ENCODE measurements at places on chromosomes 4 and X. TPM values are rescaled to one million over a fixed set of nuclear protein-coding genes. Genes with fewer than 3 reads are reported as not detected.

Gene PABPC1L2A
- not detected for total RNA-seq

Gene TCEANC
- total RNA-seq: 4.1 TPM

Gene TAF7L
- 0.33 TPM for total RNA-seq

Gene ODAPH
- 0.41 TPM for total RNA-seq

Gene ARX
- not detected for total RNA-seq

Gene DNAAF6
- total RNA-seq: not detected

Gene RXFP1
- not detected for total RNA-seq

Gene S100G
- total RNA-seq: not detected

Gene SH3RF1
- 25.6 TPM for total RNA-seq

Gene XK
- 1.1 TPM for total RNA-seq

Gene FAM47A
- not detected for total RNA-seq

Gene AWAT2
- not detected for total RNA-seq

Gene DUSP21
- not detected for total RNA-seq

Gene TSPAN7
- total RNA-seq: 2.0 TPM

Gene CXCL1
- 112 TPM for total RNA-seq

Gene FOXP3
- total RNA-seq: 0.71 TPM

Gene SH3D19
- 26.0 TPM for total RNA-seq

Gene ZNF518B
- 44.2 TPM for total RNA-seq

Gene ENPP6
- under 0.01 TPM for total RNA-seq

Gene CNKSR2
- 3.4 TPM for total RNA-seq

Gene UVSSA
- total RNA-seq: 13.0 TPM

Gene HELT
- total RNA-seq: not detected

Gene CXorf49
- 80.7 TPM for total RNA-seq

Gene TECRL
- not detected for total RNA-seq

Gene GAGE12F
- not detected for total RNA-seq

Gene KLB
- total RNA-seq: 0.21 TPM

Gene CYP4V2
- total RNA-seq: 30.2 TPM

Gene HMX1
- not detected for total RNA-seq

Gene TKTL1
- total RNA-seq: not detected

Gene RRAGB
- 25.2 TPM for total RNA-seq

Gene SSX4B
- not detected for total RNA-seq
